Bronchial epithelial cell (primary cell): ENCODE measurements at places on chromosomes 16 and 17.

DNA sequence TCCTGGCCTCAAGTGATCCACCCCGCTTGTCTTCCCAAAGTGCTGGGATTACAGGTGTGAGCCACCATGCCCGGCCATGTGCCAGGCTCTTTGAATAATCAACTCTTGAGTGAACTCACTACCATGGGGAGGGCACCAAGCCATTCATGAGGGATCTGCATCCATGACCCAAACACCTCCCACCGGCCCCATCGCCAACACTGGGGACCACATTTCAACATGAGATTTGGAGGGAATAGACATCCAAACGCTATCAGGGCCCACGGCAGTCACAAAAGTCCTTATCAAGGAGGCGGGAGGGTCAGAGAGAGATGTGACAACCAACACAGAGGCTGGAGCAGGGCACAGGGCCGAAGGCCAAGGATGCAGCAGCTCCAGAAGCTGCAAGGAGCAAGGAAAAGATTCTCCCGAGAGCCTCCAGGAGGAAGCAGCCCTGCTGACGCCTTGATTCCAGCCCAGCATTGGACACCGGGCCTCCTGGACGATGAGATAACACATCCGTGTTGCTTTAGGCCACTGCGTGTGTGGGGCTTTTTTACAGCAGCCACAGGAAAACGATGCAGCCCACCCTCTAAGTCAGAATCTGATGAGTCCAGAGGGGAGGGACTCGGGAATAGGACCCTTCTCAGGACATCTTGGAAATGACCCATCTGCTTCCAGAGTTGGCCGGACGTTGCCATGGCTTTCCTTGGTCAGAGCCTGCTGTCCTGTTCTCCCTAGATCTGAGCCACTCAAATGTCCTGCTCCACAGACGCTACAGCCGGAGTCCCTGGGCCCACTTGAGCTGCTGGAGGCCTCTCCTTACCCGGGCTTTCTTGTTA, 47.3 kb upstream of the CMIP start:
- no peak for DNase-seq

- DNase-seq: no peak
Observed at GRCh38 chr17:61989509-61989908, 61.7 kb upstream of the INTS2 start.

- DNase-seq: no peak
Observed at GRCh38 chr16:65306722-65307121, 184.9 kb upstream of the CDH11 start.

DNA sequence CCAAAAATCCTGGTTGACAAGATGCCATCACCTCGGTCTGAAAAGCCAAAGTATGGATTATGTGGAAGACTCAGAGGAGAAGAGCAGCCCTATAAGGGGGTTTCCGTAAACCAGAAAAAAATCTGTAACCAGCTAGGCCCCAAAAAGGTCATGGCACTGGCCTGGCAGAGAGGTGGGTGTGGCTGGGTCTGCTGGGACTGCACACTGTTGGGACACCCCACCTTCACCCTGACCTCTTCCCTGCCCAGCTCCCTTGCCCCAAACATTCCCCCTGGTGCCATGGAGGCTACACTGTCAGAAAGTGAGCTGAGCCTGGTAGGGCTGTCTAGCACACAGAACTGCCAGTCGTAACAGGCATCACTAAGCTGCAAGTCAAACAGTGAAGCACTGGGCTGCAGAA, 6.5 kb downstream of the SLC47A2 start:
- no peak for DNase-seq

DNA sequence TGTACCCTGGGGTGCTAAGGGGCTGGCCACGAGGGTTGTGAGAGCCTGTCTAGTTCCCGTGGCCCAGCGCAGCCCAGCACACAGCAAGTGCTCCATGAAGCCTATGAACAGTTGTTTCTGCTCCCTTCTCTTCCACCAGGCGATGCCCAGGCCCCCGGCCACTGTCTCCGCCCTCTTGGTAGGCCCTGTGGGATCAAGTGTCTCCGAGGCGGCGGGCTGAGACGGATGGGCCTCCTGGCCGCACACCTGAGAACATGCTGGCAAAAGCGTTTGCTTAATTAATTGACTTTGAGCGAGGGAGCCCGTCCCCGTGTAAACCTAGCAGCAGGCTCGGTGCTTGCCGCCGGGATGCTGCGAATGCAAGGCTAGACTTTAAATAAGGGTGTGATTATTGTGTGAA, 129.7 kb upstream of the GSE1 start:
- no peak for DNase-seq

GRCh38 chr17:38660097-38661025, 14.4 kb downstream of the EPOP start:
- no peak for DNase-seq
